Neural crest cell (in vitro differentiated cells): ENCODE measurements at places on chromosomes 2 and 18. TPM values are rescaled to one million over a fixed set of nuclear protein-coding genes. Genes with fewer than 3 reads are reported as not detected.

The HOXD1 gene
- total RNA-seq: not detected in 2 replicates

The ZNF532 gene
- 171 and 180 TPM in 2 replicates for total RNA-seq

The COLEC12 gene
- total RNA-seq: 1.7 and 2.0 TPM in 2 replicates

The DPYSL5 gene
- 201 and 203 TPM in 2 replicates for total RNA-seq

The CTAGE1 gene
- not detected in 2 replicates for total RNA-seq

The IKZF2 gene
- total RNA-seq: 7.3 and 7.6 TPM in 2 replicates

The GLI2 gene
- total RNA-seq: 48.8 and 49.1 TPM in 2 replicates

The INPP5D gene
- total RNA-seq: 0.28 and 0.30 TPM in 2 replicates

The DYSF gene
- total RNA-seq: 2.2 and 2.4 TPM in 2 replicates

The ANKRD30BL gene
- total RNA-seq: not detected in 2 replicates

The ALMS1 gene
- total RNA-seq: 48.1 and 55.6 TPM in 2 replicates

The RIT2 gene
- not detected in 2 replicates for total RNA-seq

The TUBB8B gene
- total RNA-seq: not detected in 2 replicates

The AQP4 gene
- not detected in 2 replicates for total RNA-seq

The SFT2D3 gene
- total RNA-seq: 18.8 TPM in 2 replicates

The POTEC gene
- not detected in 2 replicates for total RNA-seq

The MEIS1 gene
- 101 and 107 TPM in 2 replicates for total RNA-seq

The CLIP4 gene
- total RNA-seq: 13.2 and 14.5 TPM in 2 replicates

The STON1 gene
- total RNA-seq: 13.2 and 15.0 TPM in 2 replicates

The ZBTB7C gene
- 0.45 and 0.61 TPM in 2 replicates for total RNA-seq

The DSEL gene
- 2.7 TPM in 2 replicates for total RNA-seq

The GAD1 gene
- total RNA-seq: 0.39 and 0.82 TPM in 2 replicates

The DSG4 gene
- not detected in 2 replicates for total RNA-seq
